ENCODE measurements at places on chromosomes 7 and 10.

- ATAC-seq: no peak
These were observed 168.4 kb upstream of the KMT2E start for GRCh38 chr7:104845557-104845956.

DNA sequence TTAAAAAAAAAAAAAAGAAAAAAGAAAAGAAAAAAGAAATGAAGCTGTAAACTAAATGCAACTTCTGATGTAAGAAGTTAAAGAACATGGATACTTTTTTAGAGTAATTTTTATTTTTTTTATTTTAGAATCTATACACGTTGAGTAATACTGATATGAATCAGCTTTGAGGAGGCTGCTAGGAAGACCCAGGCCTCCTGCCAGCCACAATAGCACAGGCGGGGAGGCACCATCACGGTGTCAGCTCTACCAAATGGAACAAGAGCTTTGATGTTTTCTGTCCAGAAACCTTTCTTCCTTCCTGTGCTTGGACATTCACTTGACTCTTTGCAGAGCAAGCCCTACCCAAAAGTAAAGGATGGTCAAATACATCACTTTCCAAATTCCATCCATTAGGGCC lies 45.3 kb upstream of the EGR2 start:
- no peak for ATAC-seq

- ATAC-seq: no peak
These were observed 387.2 kb upstream of the PODXL start for GRCh38 chr7:131943646-131944045.

DNA sequence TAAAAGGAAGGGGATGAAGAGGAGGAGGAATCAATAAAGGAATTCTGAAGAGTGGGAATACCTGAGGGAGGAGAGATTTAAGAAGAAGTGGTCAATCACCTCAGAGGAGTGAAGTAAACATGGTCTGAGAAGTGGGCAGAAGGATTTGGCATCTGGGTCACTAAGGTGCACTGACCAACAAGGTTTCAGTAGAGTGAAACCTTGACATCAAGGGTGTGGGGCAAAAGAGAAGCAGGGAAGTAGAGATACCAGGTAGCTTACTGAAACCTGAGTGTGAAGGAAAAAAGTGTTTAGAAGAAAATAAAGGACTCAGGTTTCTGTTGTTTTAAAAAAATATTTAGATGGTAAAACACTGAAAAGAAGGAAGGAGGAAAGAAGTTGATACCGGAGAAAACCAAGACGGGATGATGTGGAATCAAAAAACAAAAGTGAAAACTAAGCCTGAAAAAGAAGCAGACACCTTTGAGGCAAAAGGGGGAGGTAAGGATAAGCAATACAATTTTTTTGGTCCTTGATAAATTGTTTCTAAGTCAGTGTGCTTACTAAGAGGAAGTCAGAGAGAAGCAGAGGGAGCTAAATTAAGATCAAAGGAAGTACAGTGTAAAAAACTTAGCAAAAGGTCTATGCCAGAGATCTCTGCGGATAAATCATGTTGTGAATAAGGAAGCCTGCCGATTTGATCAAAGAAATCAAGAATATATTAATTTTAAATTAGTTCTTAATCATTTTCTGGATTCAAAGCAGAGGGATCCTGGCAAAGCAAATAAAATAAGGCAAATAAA lies 137.2 kb upstream of the GPR22 start:
- no peak for ATAC-seq

GRCh38 chr10:38112159-38112558 lies 18.0 kb downstream of the ZNF37A start:
- no peak for ATAC-seq

DNA sequence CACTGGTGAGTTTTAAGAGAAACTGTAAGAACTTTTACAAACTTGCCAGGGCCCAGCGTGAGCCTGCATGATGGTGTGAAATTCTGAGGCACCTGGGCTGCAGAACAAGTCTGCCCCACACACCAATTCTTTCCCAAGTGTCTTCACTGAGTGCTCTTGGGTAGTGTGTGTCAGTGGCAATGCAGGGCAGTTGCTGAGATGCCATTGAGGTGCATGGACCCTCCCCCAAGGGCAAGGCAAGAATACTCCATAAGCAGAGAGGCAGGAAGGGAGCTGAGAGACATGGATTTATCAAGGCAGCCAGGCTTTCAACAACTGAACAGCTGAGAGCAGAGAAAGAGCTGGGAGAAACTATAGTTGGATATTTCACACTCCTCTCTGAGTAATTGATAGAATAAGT lies 801.2 kb downstream of the GRID1 start:
- no peak for ATAC-seq

GRCh38 chr7:108328174-108328651 lies 128.0 kb downstream of the NRCAM start:
- no peak for ATAC-seq

DNA sequence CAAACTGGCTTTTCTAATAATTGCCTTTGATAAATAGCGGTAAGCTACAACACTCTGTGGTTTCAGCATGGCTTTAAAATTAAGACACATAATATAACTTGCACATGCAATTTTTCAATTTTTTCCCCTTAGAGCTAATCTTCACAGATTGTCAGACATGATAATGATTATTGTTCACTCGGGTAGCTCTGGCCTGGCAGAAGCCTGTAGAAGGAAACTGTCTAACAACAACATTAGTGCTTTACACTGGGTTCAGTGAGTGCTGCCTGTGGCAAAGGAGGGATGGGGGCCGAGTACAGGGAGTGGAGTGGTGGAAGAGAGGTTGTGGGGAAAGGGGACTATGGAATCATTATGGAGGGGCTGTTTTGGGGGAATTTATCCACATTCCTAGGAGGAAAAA lies 67.2 kb upstream of the AUTS2 start:
- no peak for ATAC-seq

DNA sequence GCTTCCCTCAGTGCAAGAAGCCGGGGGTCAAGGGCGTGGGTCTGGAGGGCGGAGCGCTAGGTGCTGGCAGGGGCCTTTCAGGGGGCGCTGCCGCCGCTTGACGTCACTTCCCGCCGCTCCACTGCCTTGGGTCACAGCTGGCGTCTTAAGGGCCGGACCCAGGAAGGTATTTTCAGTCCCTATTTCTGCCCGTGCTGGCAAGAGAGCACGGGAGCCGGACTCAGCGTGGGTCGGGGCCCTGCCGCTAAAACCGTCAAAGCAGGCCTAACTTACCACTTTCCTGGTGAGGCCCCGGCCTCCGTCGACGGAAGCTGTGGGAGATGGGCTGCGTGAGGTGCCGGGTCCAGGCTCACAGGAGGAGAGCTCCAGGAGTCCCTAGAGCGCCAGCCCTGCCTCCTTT lies 12.0 kb downstream of the VAX1 start:
- ATAC-seq: no peak

GRCh38 chr7:104767826-104768536 lies 246.0 kb upstream of the KMT2E start:
- no peak for ATAC-seq

DNA sequence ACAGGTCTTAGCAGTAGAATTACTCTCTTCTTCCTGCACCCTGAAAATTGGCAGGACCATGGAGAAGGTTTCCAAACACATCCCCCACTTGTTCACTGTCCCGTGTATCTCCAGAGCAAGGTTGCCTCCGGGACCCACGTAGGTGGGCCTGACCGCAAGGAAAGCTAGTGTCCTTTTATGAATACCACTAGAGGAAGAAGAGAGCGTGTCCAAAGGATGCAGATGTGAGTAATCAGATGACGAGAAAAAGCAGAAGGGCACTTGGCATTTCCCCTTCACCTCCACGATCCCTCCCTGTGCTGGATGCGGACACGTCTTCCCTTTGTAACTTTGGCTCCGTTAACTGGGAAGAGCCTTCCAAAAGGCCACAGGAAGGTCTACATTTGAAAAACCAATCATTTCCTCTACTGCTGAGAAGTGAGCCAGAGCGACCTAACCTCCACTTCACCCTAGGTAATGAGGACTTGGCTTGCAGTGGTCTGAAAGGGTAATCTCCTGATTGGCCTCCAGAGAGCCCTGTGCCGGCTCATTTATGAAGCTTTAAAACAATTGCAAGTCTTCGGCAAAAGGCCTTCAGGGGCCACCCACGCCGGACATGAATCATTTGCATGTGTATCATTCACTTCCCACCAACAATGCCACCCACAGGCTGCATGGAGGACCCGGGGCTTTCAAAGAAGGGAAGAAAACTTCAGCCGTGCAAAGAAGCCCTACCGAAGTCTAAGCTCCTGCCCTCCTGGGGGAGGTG lies 55.4 kb downstream of the LYZL1 start:
- peak; percentile 29 for ATAC-seq

- no peak for ATAC-seq
These were observed 17.8 kb upstream of the GPAM start for GRCh38 chr10:112201334-112201733.

DNA sequence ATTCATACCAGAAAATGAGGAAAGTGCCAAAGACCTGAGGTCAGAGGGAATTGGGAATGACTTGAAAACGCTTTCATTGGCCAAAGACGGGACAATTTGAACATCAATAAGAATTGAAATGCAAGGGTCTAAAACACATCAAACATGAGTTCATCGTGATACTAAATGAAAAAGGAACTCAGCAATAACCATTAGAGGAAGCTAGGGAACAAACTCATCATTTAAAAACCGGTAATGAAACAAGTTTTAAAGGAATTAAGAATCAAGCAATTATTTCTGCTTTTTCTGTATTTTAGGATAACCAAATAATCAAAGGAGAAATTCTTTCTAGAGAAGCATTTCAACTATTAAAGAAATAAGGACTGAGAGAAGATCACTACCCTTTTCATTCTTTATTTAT lies 303.1 kb downstream of the ARHGAP12 start:
- ATAC-seq: no peak

GRCh38 chr10:131910663-131911314 lies 10.0 kb downstream of the PPP2R2D start:
- ATAC-seq: no peak

DNA sequence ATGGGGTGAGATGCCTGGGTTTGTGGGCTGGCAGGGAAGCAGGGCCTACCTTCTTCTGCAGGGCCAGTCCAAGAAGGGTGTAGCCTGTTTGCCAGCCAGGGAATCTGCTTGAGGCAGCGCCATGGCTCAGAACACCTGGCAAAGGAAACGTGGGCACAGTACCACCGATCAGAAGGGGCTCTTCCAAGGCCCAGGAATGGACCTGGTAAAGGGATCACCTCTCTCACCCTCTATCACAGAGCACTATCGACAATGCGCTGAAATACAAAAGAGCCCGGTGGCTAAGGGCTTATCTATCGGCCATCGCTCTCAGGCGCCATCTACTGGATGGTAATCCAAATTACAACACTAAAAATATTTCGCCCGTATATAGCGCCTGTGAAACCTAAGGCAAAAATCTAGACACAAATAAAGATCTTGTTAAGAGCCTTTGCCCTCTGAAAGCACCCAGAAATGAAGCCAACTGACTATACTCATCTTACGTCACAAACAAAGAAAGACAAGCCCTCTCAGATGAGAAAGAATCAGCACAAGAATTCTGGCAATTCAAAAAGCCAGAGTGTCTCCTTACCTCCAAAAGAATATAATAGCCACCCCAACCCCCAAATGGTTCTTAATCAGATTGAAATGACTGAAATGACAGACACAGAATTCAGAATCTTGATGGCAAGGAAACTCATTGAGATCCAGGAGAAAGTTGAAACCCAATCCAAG lies 217.8 kb upstream of the HPS1 start:
- peak; percentile 31 for ATAC-seq

DNA sequence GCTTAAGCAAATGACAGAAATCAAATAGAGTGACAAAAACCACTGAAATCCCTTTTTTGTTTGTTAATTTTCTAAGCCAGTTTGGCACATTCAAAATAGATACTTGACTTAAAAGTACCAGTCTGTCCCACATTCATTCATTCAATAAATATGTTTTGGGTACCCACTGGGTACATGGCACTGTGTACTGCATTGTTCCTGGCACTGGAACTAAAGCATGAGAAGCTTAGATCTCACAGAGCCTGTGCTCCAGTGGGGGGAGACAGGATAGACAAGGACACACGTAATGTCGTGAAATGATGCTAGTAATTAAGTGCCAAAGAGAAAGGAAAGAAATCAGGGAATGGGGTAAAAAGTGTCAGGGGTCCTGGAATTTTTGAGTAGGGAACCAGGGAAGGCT lies 13.0 kb downstream of the MTURN start:
- no peak for ATAC-seq

DNA sequence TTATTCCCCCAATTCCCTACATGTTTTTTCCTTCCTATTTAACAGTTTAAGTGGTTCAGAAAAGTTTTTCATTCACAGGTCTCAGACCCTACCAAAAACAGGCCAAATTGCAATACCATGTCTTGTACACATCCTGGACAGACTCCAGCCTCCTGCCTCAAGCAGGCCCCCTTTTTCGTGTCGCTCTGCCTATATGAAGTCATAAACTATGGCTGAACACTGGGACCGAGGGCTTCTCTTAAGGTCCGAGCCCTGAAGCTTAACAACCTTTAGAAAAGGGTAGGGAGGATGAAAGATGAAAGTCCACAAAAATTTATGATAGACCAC lies 1.4 kb downstream of the FBXW4 start:
- peak; percentile 3 for ATAC-seq

DNA sequence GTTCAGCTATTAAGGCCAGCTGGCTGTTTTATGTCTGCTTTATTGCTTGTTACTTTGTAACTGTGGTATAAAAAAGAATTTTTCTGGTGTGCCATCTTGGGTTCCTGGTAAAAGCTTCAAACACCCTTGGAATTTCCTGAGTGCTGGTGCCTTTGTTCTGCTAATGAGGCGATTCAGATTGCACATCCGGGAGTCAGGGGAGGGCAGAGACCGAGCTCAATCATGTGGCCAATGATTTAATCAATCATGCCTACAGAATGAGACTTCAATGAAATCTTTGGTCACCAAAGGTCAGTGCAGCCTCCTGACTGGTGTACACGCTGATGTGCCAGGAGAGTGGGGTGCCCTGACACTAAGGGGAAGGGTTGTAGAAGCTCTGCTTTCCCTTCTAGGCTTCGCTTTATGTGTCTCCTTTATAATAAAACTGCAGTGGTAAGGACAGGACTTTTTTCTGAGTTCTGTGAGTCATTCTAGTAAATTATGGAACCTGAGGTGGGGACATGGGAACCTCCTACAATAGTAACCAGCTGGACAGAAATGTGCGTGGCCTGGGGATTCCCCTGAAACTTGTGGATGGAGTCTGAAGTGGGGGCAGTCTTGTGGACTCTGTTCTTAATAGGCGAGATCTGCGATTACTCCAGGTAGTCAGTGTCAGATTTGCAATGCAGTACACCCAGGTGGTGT lies 69.4 kb upstream of the OGDHL start:
- ATAC-seq: no peak

- no peak for ATAC-seq
These were observed 1.2 kb upstream of the EVX1 start for GRCh38 chr7:27241189-27242056.

GRCh38 chr10:130481076-130481930 lies 345.1 kb downstream of the GLRX3 start:
- ATAC-seq: no peak

GRCh38 chr7:103504505-103505135 lies 58.6 kb upstream of the SLC26A5 start:
- no peak for ATAC-seq

GRCh38 chr7:68203251-68203650 lies 1206.6 kb downstream of the TYW1 start:
- ATAC-seq: no peak
